Karpas-422 (cell line): ENCODE measurements at places on chromosomes 3 and 15. TPM values are rescaled to one million over a fixed set of nuclear protein-coding genes. Genes with fewer than 3 reads are reported as not detected.
A peak's percentile ranks its signal among the peaks of the same experiment; 100 is the strongest.

DNA sequence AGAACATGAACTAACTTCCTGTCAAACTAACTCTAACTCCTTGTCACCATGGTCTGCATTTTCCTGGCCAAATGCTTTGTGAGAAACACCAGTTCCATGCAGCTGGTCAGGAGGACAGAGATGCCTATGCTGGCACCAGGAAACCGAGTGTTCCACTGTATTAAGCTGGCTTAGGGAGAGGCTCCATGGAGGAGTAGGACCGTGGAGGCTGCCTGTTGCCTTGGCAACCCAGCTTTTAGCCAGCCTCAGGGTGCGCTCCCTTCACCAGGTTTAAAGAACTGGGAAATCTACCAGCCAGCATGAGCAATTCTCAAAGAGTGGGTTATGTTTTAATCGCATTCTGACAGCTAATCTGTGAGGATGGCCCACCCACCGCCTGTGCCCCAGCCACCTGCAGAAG is 394.1 kb downstream of the OCA2 start:
- no peaks in the 10 kb centered on the region for H3K27me3 ChIP-seq
- H3K4me3 ChIP-seq: no peak overlapping the region
- no peaks in the 10 kb centered on the region for H3K36me3 ChIP-seq

GRCh38 chr3:132344666-132345280 is 27.6 kb downstream of the ACP3 start:
- H3K27ac ChIP-seq: no peak overlapping the region
- no peaks in the 10 kb centered on the region for H3K36me3 ChIP-seq
- DNase-seq: no peak
- H3K4me1 ChIP-seq: no peaks in the 10 kb centered on the region

DNA sequence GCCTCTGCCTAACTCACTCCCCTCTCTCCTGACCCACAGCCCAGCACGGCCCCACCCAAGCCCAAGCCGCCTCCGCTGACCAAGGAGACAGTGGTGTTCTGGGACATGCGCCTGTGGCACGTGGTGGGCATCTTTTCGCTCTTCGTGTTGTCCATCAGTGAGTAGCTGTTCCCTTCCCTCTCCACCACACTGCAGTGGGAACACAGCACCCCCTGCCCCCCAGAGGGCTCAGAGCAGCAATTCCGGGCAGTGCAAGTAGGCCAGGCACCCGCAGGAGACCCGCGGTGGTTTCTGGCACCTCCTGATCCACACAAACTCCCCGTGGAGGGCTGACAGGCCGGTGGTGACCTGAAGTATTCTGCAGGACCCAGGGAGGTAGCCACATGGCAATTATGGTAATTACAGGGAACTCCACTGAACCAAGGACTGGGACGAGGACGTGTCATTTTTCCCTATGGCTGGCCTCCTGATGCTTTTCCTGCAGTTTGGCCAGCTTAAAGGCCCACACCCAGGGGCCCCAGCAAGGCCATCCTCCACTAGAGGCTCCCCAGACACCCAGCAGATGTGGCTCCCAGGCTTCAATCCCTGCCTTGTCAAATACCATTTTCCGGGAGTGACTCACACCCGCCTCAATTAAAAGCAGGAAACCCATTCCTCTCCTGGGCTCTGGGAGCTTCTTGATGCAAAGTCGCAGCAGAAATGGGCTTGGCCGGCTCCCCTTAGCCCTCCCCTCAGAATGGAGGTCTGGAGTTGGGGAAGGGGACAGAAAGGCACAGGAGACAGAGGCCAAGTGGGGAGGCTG is 4.8 kb downstream of the TMIE start:
- no peak overlapping the region for H3K4me3 ChIP-seq
- no peaks in the 10 kb centered on the region for H3K36me3 ChIP-seq
- DNase-seq: no peak
- no peaks in the 10 kb centered on the region for H3K4me1 ChIP-seq
- H3K27ac ChIP-seq: no peak overlapping the region
- H3K27me3 ChIP-seq: no peaks in the 10 kb centered on the region

GRCh38 chr3:187369089-187369447 is 883 bp downstream of the RTP4 start:
- peaks cover 13% of the 10 kb centered on the region for H3K4me1 ChIP-seq
- H3K27me3 ChIP-seq: no peaks in the 10 kb centered on the region
- no peaks in the 10 kb centered on the region for H3K36me3 ChIP-seq
- H3K4me3 ChIP-seq: peak overlapping the region; percentile 63
- no peak for DNase-seq

GRCh38 chr15:101295607-101296161 is 636 bp upstream of the SNRPA1 start:
- H3K36me3 ChIP-seq: peaks cover 15% of the 10 kb centered on the region; the same call in 1 of the 2 replicates
- H3K27ac ChIP-seq: no peak overlapping the region
- H3K4me3 ChIP-seq: peak overlapping the region; percentile 91
- H3K27me3 ChIP-seq: no peaks in the 10 kb centered on the region
- no peak for DNase-seq

Gene CAND2
- total RNA-seq: 13.0 and 21.6 TPM in 2 replicates

DNA sequence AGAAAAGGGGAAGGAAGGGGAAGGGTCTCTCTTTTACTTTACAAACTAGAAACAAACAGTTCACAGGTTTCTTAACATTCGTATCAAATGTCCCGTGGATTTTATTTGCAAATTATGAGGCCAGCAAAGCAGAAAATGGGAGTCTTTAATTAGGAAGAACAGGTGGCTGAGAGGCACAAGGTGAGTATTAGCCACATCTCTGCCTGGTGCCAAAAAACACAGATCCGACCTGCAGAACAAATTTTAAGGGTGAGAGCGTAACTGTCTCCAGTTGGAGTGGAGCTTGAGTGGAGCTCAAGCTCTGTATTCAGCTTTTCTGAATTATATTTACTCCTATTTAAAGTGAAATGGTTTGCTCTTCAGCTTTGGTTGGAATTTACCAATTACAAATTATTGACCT is 1004.9 kb downstream of the FHIT start:
- H3K27me3 ChIP-seq: no peaks in the 10 kb centered on the region
- no peaks in the 10 kb centered on the region for H3K4me1 ChIP-seq
- no peaks in the 10 kb centered on the region for H3K36me3 ChIP-seq
- DNase-seq: no peak

GRCh38 chr15:53589520-53590057 is 169.9 kb downstream of the WDR72 start:
- no peaks in the 10 kb centered on the region for H3K4me1 ChIP-seq
- no peaks in the 10 kb centered on the region for H3K36me3 ChIP-seq
- no peak for DNase-seq
- no peak overlapping the region for H3K27ac ChIP-seq

Gene NLGN1
- total RNA-seq: not detected in 2 replicates

DNA sequence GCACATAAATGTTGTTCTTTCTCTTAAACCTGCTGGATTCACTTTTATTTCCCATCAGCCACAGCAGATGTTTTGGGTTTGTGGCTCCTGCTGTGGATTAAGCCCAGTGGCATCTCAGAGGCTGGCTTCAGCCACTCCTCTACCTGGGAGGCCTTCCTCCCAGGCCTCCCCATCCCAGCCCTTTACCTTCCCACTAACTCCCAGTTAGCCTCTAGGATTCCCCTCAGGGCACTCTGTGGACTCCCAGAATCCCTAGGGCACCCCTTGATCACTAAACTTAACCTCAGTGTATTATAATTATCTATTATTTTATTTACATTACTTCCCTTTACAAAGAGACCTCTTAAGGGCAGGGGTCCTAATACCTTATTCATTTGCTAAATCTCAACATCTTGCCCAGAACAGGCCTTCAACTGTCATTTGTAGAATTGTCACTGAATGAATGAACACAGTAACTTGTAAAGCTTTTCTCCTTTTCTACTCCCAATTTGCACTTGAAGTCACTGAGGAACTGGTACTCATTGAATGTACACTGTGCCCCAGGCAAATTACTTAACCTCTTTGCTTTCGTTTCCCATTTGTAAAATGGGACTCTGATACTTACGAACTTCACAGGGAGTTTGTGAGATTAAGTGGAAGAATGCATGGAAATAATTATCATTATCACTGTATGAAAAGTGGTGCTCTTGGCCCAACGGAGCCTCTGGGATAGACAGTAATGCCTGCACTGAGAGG is 8.3 kb downstream of the CCDC13 start:
- peak overlapping the region; percentile 71 for H3K27ac ChIP-seq
- no peaks in the 10 kb centered on the region for H3K36me3 ChIP-seq

Gene STARD9
- total RNA-seq: 0.37 and 2.1 TPM in 2 replicates

GRCh38 chr15:67980773-67981685 is 73.1 kb upstream of the PIAS1 start:
- no peak overlapping the region for H3K4me3 ChIP-seq
- H3K27ac ChIP-seq: no peak overlapping the region
- no peaks in the 10 kb centered on the region for H3K27me3 ChIP-seq
- no peak for DNase-seq

DNA sequence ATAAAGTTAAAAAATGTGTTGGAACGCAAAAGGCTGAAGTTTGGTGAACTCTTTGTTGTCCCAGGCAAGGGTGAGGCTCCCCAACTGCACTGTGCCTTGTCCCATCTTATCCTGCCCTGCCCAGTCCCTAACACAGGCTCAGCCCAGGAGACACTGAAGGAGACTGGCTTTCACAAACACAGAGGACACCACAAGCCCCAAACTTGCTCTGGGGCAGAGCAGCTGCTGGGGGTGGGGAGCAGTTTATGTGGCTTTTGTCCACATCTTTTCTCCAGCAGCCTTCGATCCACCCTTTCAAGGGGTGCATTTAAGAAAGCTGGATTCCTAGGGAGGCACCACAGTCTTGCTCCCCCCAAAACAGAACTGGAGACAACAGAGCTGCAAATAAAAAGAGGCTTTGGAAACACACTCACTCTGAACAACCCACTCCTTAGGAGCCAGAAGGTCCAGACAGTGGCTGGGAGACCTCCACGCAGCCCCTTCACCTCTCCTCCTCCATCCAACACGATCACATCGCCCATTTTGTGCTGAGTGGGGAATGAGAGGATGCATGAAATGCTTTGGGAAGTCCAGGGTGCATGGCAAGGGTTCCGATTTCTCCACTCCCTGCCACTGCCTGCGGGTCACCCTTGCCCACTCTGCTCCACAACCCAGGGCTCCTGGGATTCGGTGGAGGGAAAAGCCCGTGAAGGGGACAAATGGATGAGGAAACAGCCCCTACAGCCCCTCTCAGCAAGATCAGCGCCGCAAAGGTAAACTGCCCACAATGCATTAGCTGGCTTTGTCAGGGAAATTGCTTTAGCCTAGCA is 260.5 kb upstream of the TLE3 start:
- no peaks in the 10 kb centered on the region for H3K36me3 ChIP-seq
- DNase-seq: no peak
- H3K4me3 ChIP-seq: no peak overlapping the region
- no peaks in the 10 kb centered on the region for H3K4me1 ChIP-seq
- no peaks in the 10 kb centered on the region for H3K27me3 ChIP-seq

GRCh38 chr15:94620632-94621031 is 389.3 kb downstream of the MCTP2 start:
- H3K4me3 ChIP-seq: no peak overlapping the region
- H3K4me1 ChIP-seq: no peaks in the 10 kb centered on the region
- no peak for DNase-seq
- H3K27me3 ChIP-seq: no peaks in the 10 kb centered on the region
- no peaks in the 10 kb centered on the region for H3K36me3 ChIP-seq

- DNase-seq: no peak
- no peak overlapping the region for H3K4me3 ChIP-seq
- H3K4me1 ChIP-seq: no peaks in the 10 kb centered on the region
- no peak overlapping the region for H3K27ac ChIP-seq
These were observed 59.9 kb upstream of the DGKG start for GRCh38 chr3:186421946-186422345.

Gene SENP5
- 53.8 and 73.3 TPM in 2 replicates for total RNA-seq

DNA sequence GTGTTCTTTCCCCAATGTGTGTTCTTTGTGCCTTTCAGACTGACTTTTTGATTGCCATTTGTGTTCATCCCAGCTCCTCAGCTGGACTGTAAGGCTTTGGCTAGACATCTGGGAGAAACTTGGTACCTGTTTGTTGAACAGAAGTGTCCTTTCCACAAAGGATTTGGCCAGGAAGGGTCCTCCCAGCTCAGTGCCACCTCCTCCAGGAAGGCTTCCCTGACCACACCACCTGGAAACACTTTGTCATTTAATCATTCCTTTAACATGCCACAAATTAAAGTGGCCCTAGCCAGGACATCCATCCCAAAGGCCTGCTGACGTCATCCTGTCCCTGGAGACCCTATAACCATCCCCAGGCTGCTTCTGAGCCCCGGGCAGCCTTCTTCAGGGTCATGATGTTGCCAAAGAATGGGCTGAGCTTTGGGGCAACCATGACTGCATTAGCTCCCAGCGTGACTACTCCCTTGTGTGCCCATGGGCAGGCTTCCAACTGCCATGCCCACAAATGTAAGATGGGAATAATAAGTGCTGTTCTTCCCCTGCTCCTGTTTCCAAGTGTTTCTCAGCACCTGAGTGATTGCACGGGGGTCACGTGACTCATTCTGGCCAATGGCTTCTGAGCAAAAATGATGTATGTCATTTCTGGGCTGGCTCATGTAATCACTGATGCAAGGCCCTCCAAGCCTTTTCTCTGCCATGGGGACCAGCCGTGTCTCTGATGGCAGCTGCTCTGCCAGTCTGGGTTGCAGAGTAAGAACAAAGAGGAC is 112.5 kb upstream of the SMAD3 start:
- peaks cover 48% of the 10 kb centered on the region for H3K4me1 ChIP-seq
- no peaks in the 10 kb centered on the region for H3K27me3 ChIP-seq
- H3K27ac ChIP-seq: no peak overlapping the region
- no peak overlapping the region for H3K4me3 ChIP-seq
- no peaks in the 10 kb centered on the region for H3K36me3 ChIP-seq

- DNase-seq: no peak
- H3K36me3 ChIP-seq: no peaks in the 10 kb centered on the region
- peak overlapping the region; percentile 83; the same call in 1 of the 2 replicates for H3K27ac ChIP-seq
These were observed 777 bp downstream of the RNU5B-1 start for GRCh38 chr15:65305150-65305758.

GRCh38 chr3:75337226-75337900 is 326.8 kb upstream of the FRG2C start:
- no peaks in the 10 kb centered on the region for H3K4me1 ChIP-seq
- H3K36me3 ChIP-seq: no peaks in the 10 kb centered on the region
- H3K27ac ChIP-seq: no peak overlapping the region
- no peak overlapping the region for H3K4me3 ChIP-seq

DNA sequence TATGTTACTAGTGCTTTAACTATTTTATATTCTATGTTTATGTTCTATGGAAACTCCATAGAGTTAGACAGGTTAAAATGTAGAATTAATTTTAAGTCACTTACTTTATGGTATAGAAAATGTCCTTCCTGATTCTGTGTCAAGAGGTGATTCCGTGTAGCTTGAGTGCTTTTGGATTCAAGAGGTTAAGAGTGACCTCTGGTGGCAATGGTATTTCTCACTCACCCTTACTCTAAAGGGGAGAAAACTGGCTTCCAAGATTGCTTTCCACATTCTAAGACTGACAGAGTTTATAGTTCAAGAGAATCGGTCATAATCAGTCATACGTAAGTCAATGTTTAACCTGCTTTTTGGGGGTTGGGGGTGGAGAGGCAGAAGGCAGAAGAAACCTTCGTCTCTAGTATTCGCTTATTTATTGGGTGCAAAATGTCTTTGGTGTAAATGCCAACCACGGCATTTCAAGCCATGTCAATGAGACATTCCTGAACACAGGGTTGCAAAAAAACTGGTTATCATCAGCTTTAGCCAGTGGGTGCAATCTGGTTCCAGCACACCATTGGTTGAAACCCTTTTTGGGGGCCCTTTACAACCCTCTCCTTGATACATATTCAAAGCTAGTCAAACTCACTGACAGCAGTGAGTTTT is 92.0 kb upstream of the VGLL3 start:
- peak; percentile 78 for DNase-seq
- no peak overlapping the region for H3K27ac ChIP-seq
- H3K4me3 ChIP-seq: no peak overlapping the region
- no peaks in the 10 kb centered on the region for H3K4me1 ChIP-seq
- H3K27me3 ChIP-seq: no peaks in the 10 kb centered on the region
- no peaks in the 10 kb centered on the region for H3K36me3 ChIP-seq
